Stimulated activated CD8-positive, alpha-beta memory T cell treated with anti-CD3 and anti-CD28 coated beads, Interleukin-15, amount 100 ng/mL, for 1 hour (primary cell): ENCODE measurements at places on chromosomes 2 and 18.

DNA sequence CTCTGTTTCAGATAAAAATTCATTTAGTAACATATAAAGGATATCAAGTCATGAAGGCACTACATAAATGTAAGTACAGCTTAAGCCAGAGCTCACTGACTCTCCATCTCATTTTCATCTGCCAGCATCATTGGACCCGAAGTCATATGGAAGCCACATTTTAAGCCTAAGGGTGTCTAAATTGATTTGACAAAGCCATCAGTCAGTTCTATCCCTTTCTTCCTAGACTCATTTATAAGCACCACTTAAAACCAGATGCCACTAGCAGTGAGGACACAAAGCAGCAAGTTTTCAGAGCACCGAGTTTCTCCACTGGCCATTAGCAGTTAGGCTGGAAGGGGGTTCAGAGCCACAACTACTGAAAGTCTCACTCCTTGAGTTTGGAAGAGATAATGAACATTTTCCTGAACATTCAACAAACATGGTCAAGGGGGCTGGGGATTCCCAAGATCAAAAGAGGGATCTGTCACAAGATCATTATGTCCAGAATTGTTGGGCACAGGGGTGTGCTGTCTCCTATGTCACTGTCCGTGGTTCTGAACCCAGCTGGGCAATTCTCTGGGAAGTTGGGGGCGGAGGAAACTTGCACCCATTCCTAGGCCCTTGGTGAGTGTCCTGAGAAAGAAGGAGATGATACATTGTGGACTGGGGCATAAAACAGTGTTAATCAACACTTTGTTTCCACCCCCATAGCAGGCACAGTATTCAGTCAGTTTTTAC lies 158.5 kb upstream of the LMAN1 start:
- DNase-seq: no peak

DNA sequence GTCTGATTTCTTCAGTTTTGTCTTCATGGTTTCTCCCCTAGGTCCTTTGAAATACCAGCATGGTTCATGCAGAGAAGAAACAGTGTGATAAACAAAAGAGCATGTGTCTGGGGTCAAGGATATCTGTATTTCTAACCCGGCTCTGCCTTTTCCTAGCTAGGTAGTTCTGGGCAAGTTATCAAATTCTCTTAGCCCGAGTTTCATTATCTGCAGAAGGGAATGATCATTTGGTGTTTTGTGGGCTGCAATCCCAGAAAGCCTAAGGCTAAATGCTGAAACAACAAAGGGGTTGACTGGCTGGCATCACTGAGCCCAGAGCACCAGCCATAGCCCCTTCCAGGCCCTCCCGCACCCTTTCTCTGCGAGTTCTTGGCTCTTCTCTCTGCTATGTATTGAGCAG lies 51.7 kb upstream of the DAPL1 start:
- no peak for DNase-seq

DNA sequence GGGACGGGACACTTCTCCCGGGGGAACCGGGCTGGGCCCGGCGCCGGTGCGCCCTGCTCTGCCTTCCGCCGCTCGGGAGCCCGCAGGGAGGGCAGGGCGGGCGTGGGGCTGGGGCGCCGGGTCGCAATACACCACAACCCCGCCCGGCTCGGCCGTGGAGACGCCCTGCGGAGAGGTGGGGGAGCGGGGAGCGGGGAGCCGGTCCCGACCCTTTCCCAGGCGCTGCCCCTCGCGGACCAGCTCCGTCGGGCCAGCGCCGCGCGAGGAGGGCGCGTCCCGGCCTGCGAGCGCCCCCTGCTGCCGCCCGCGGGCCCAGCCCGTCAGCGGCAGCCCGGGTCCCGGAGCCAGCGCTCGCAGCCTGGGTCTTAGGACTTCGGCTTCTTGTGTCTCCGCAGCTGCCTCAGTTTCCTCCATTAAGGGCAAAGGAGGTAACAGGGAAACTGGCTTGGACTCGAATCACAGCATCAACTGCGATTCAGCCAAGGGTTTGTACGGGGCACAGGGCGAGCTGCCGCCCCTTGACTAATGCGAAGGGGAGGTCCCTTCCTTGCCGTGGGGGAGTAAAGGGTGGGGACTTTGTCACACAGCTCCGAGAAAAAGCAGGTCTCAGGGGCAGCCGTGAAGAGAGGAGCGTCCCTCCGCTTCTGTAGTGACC lies 635 bp upstream of the ADRA2B start:
- no peak for DNase-seq

GRCh38 chr18:45370255-45371010 lies 244.8 kb upstream of the SLC14A2 start:
- DNase-seq: no peak

DNA sequence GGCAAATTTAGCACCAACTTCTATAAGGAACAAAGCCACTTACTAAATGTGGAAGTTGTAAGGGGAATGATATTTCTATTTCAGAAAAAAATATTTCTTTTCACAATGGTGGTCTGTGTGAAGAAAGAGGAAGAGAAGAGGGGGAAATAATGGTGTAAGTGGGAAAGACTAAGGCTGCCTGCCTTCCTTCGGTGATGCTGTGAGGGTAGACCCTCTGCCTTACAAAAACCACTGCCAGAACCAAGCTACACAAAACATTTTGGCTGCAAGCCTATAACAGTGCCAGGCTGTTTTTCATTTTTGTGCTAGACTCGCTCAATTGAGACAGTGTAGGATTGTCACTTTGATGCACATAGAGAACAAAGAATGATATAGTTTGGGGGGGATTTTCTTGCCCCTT lies 286.6 kb downstream of the ZEB2 start:
- no peak for DNase-seq

- no peak for DNase-seq
Observed at GRCh38 chr2:196530910-196531309, 108.6 kb upstream of the CCDC150 start.

DNA sequence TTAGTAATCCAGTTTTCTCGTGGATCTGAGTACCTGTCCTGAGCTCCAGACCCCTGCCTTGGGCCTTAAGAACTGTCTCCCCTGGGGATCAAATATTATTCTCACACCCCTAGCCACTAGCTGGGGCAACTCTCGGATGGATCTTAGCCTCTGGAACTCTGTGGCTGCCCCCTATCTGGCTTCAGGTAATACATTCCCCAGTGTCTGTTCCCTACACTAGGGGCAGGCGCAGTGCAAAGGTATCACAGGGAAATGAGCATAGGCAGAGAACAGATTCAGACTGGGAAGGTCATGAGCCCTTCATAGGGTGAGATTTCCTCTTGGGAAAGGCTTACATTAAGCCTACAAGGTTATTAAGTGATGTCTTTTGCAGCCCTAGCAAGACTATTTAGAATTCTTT lies 11.2 kb upstream of the SIX2 start:
- DNase-seq: no peak

GRCh38 chr18:50751947-50752346 lies 67.9 kb downstream of the MRO start:
- DNase-seq: no peak

- DNase-seq: no peak
Observed at GRCh38 chr18:62877411-62878221, 162.3 kb downstream of the PHLPP1 start.

DNA sequence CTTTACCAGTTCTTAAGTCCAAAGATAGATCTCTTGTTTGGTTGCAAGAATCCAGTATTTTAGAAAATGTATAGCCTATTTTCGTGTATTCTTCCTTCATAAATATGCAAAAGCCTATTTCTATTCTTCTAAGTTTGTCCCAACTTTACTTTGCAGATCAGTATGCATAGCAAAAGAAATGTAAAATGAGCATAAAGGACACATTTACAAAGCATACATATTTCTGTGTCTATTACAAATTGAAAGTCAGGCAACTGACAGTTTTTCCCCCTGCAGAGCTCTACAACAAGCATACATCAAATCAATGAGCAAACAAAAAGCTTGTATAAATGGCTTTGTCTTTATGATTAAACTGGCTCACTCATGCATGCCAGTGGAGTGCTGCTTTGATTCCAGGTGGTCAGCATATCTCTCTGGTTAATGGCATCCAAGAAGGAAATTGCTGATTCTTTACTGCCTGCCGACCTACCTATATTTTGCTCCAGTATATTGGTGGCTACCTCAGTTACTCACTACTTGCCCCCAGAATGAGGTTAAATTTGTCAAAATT lies 10.0 kb upstream of the VPS54 start:
- no peak for DNase-seq

DNA sequence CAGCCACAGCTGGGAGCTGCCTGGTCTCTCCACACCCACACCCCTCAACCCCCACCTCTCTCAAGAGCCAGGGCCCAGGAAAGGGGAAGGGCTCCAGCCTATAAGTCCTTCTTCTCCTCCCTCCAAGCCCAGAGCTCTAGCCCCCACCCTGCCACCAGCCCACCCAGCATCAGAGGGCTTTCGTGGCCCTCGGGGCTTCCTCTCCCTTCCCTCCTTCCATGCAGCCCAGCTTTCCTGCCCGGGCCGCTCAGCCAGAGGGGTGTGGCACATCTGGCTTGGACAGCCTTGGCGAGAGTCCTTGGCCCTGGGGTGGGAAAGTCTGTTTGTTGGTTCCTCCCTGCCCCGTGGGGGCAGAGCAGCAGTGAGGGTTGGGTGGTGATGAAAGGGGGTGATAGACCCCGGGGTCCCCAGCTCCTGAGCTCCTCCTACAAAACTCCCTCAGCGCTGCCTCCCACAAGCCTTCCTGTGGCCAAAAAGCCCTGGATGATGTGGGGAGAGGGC lies 7.0 kb downstream of the TNS1 start:
- no peak for DNase-seq

DNA sequence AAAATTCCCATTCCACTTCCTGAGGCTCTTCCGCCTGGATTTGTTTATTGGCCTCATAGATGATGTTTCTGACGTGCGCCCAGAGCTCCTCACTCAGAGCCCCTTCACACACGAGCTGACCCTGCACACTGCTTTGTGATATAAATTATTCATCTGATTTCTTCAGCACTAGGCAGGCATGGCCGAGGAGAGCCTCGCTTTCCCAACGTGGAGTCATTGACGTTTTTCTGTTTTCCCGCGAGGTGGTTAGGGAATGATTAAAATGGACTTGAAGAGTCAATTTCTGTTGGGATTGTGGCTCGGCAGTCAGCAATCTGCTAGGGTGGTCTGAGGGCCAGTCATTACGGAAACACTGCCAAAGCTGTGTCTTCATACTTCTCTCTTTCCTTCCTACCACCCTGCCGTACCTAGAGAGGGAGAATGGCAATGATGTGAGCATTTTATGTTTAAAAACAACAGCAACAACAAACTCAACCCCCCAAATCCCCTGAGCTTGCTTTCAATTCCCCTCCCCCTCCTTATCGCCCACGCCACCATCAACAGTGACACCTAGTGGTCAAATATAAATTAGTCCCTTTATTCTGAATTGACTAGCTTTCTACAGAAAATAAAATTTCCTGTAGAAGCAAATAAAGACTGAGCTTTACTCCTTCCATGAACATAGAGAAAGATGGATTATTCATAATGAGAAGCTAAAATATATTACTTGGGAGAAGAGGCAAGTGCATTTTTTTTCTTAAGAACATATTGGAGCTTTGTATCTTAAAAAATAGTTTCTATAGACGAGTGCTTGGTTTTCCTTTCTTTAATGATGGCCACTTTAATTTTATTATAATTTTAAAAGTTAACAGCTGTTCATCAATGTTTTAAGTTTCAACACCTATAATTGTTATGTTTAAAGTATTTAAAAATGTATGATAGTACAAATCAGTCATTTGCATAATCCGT lies 285.1 kb downstream of the MTX2 start:
- no peak for DNase-seq

- DNase-seq: no peak
Observed at GRCh38 chr2:127609818-127610217, 36.1 kb upstream of the GPR17 start.

DNA sequence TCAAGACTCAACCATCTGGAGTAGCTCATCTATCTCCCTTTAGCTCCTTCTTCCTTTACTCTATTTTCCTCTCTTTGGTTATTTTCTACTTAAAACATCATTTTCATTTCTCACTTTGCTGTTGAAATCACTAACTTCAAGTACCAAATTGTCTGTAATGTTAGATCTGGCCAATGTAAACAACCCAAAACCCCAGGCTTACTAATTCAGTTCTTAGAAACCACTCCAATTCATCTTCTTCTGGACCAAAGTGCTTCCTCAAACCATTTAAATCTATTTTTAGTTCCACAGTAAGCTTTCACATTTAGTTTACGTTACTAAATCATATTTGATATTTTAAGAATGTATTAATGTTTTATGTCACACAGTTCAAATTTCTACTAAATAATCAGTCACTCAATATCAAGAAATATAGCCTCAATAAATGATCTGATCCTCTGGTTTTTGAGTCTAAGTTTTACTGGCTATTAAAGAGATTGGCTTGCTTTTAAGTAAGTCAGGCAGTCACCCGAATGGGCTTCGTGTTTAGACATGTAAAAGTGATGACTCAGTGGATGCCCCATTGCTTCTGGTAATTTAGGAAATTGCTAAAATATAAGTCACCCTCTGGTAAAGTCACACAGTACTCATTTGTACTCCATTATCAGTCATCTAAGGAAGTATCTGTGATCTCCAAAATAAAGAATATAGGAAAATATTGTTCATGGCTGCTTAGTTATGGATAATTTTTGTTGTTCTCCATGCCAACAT lies 527.2 kb upstream of the SOX11 start:
- DNase-seq: no peak
